Skin of body (tissue), 3 donors: ENCODE measurements at places on chromosomes 6 and 20.
A peak's percentile ranks its signal among the peaks of the same experiment; 100 is the strongest.

- DNase-seq: no peak
Observed at GRCh38 chr6:27250277-27251111, 3.0 kb downstream of the PRSS16 start.

DNA sequence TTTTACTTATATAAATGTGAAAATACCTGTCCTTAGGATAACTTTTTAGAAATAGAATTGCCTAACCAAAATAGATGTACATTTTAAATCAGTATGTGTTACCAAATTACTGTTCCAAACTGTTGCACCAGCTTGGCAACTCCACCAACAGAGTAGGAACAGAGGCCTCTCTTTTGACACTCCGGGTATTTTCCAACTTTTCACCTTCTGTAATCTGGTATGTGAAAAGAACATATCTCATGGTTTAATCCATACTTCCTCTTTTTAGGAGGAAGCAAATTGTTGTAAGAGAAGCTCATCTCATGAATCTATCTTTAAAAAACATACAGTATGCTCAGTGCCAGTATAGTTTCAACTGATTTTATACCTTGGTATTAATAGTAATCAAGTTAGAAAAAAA lies 24.9 kb downstream of the RNF144B start:
- DNase-seq: no peak

DNA sequence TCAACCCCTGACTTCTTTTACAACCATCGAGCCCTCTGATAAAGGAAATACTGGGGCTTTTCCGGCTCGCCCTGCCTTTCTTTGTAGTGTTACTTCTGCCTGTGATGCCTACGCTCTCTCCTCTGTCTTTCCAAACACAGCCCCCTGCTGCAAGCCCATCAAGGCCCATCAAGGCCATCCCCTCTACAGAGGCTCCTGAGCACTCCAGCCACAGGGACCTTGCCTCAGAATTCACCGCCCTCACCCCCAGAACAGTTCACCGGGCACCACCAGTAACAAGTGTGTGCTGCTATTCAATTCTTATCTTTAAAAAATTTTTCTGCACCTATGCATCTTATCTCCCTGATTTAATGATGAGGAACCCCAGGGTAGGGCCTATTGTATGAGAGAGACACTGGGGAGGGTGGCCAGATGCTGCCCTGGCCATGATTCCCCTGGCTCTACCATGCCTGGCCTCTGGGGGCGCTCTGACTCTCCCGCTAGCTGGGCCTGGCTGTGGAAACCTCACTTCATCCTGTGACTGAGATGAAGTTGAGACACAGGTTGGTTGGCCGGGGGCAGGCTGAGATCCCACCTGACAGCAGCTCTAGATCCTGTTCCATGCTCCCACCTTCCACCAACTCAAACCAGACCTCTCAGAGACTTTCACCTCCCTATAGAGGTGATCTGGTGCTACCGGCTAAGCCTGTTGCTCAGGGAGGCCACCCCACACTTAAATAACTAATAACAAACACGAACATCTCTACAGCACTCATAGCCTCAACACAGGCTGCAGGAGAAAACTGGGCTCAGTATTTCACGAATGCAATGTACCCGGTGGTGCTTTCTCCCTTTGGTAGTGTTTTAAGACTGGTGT lies 19.2 kb upstream of the GLP1R start:
- DNase-seq: no peak

- DNase-seq: peak; percentile 13
Observed at GRCh38 chr6:130744576-130745366, 82.4 kb upstream of the SMLR1 start.

DNA sequence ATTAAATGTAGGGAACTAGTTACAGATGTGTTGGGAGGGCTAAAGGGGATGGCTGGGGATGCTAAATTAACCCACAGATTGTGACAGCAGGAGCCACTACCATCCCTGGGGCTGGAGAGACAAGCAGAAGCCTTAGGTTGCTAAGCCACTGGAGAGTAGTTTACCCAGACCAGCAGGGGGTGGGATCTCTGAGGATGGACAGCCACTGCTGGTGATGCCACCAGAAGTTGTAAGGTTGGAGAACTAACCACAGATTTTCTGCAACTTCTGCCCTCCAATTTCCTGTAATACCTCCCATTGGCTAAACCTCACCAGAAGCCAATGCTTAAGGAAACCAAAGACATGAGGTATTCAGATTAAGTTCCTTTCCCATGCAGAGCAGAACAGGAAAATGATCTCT lies 139.6 kb upstream of the NOX3 start:
- DNase-seq: no peak

GRCh38 chr20:11235058-11235457 lies 561.3 kb upstream of the JAG1 start:
- DNase-seq: no peak

DNA sequence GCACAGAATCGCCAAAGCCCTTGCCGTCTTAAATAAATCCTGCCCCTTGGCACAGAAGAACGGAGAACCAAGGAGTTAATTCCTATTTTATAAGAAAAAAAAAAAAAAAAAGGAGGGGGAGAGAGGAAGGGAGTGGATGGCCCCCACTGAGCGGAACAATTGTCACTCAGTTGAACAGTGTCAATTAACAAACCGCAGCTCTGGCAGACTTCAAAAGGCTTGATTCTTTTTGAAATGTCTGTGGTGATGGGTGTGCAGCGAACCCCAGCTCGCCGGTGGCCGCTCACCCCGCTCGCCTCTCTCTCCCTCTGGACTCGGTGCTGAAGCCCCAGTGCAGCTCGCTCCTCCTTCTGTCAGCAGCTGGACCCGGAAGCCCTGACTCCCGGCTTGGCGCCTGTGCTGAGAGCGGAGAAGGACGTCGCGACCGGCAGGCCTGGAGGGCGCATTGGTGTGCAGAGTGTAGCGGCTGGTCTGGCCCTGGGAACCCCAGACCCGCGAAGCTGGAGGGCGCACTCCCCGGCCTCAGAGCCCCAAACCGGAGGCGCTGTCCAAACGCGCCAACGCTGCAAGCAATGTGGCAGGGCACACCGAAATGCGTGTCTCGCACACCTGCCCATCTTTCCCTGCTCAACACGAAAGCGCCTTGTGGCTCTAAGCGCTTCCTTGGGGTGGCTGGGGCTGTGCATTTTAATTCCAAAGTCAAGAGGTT lies 3.4 kb downstream of the LINC00237 start:
- DNase-seq: no peak

GRCh38 chr20:49781676-49782075 lies 31.0 kb upstream of the SLC9A8 start:
- no peak for DNase-seq

GRCh38 chr6:159118924-159119323 lies 50.3 kb upstream of the FNDC1 start:
- no peak for DNase-seq

DNA sequence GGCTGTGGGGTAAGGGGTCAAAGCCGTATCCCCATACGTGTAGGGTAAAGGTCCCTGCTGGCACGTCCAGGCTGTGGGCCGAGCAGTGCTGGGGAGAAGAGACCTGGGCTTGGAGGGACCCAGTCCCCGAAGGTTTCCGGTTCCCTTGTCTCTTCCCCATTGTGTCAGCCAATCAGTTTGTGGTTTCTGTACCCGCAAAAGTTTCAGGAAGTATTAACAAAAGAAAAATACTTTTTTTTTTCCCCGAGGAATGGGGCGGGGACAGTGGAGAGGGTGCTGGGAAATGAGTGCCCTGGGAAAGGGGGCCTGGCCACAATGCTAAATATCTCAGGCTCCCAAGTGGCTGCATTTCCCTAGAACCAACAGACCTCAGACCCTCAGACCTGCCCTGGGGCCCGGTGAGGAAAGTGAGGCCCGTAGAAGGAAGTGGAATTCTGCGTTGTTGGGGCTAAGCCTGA lies 15.2 kb upstream of the AMD1 start:
- no peak for DNase-seq

GRCh38 chr20:50957798-50958614 lies at the start of gene DPM1:
TSS of gene DPM1 (minus strand) at chr20:50958532. CDS start at chr20:50958523, 9 bp downstream.
- no peak for DNase-seq
